ENCODE measurements at places on chromosomes 2 and 18.

DNA sequence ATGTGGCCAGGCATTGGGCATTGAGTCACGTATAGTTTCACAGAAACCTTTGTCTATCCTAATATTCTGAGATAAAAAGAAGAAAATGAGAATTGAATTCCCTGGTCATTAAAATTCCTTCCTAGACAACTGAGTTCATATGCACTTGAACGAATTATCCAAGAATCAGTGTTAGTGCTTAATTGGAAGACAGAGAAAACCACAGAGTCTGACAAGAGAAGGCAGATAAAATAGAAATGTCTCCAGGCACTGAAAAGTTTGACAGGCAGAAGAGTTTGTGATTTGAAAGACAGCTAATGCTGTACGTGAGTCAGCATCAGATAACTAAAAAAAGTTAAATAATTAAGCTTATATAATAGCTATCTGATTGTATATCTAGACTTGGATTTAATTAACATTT, 47.7 kb upstream of the TRIB2 start:
- DNase-seq, result no peak

DNA sequence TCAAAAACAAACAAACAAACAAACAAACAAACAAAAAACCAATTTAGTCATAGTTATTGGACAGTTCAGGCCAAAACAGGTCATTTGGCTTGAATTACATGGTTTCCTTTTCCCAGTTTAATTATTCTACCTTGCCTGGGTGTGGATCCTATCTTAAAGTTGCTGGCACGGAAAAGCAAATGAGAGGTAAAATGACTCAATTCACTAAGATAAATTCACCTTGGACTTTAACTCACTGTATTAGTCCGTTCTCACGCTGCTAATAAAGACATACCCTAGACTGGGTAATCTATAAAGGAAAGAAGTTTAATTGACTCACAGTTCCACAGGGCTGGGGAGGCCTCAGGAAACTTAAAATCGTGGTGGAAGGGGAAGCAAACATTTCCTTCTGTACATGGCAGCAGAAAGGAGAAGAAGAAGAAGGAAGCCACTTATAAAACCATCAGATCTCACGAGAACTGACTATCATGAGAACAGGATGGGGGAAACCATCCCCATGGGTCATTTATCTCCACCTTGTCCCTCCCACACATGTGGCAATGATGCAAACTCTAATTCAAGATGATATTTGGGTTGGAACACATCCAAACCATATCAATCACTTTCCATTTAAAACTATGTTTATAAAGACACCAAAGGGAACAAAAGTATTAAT, 22.5 kb upstream of the TRAPPC8 start:
- DNase-seq, result no peak

GRCh38 chr18:59270689-59271257, 2.5 kb downstream of the RAX start:
- DNase-seq, result no peak

DNA sequence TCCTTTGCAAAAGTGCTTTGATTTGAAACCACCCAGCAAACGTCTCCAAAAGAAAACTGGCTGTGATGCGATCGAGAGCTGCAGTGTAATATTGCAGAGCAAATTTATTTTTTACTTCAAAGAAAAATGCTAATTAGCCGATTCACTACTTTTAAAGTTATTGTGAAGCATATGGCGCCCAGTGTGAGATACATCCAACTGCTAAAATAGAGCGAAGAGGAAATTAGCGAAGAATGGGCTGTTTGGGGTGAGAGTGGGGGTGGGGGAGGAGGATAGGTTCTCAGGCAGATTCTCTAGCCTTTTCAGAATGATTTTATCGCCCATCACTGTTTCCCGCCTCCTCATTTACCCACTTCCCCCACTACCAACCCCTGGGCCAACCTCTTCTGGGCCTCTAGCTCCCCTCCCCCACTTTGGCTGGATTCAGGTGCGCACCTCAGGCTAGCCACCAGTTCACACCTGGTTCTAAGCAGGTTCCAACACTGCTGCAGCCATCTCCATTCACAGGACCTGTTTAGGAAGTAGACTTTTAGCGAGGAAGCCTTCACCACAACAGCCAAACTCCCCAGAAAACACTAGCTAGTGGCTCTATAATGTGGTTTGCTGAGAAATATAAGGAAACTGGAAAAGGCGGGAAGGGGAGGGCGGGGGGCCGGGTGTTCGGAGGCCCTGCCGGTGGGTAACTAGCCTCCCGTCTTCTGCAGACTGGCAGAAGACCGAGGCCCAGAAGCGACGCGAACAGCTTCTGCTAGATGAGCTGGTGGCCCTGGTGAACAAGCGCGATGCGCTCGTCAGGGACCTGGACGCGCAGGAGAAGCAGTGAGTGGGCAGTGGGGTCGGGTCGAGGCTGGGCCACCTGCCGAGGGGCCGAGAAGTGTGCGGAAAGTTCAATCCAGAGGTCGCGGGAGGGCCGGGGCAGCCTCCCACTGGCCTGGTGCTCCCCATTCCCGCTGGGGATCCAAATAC, 6.0 kb upstream of the OTX1 start:
- no peak for DNase-seq

DNA sequence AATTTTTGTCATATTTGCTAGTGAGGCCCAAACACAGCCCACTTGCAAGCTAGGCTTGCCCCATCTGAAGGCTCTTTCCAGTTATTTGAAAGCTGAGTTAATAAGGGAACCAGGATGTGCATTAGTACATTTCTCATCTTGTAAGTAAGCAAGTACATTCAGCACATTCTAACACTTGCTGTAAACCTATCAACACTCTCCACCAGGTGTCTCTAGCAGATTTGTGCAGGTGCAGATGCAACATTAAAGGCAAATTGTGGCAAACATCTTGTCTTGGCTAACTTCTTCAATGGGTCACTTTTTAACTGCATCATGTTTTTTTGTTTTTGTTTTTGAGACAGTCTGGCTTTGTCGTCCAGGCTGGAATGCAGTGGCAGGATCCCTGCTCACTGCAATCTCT, 25.3 kb upstream of the MFSD6 start:
- DNase-seq, result peak; percentile 33

GRCh38 chr18:70453058-70453775, 164.4 kb downstream of the SOCS6 start:
- DNase-seq, result no peak

DNA sequence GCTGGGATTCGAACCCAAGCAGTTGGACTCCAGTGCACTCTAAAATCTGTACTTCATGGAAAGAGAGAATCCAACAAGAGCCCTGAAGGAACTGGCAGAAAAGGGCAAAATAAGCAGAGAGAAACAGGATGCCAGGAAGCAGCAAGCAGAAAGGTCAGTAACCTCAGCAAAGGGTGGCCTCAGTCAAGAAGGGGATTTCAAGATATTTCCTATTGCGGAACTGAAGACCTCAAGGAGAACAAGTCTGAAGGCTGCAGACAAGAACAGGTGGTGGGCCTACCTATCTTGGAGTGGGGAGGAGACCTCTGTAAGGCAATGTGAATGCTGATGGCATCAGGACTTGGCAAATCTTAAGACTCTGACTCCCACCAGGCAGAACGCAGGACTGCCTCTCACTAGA, 20.1 kb upstream of the MREG start:
- DNase-seq, result no peak

GRCh38 chr2:32758232-32758631, 130.4 kb downstream of the TTC27 start:
- DNase-seq, result no peak

- DNase-seq, result peak; percentile 63
Measured at GRCh38 chr2:183224948-183225347, 100.7 kb downstream of the NUP35 start.

- DNase-seq, result no peak
Measured at GRCh38 chr2:141133883-141134282, 996.9 kb downstream of the LRP1B start.

DNA sequence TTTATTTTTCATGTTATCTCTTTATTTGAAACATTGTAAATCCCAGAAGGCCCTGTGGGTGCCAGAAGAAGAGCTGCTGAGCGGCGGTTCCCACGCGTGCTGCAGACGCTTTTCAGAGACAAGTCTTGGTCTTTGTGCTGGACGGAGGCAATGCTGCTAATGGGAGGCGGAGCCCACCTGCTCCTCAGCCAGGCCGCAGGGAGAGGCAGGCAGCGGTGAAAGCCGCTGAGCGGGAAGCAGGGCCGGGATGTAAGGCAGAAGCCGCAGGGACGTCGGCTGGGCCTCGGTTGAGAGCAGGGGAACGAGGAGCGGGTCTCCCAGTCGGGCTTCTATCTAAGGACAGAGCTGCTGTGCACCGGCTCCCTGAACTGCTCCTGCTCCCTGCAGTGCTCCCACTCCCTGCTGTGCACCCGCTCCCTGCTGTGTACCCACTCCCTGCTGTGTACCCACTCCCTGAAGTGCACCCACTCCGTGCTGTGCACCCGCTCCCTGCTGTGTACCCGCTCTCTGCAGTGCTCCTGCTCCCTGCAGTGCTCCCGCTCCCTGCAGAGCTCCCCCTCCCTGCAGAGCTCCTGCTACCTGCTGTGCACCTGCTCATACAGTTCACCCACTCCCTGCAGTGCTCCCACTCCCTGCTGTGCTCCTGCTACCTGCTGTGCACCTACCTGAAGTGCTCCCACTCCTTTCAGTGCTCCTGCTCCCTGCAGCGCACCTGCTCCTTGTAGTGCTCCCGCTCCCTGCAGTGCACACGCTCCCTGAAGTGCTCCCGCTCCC, 16.4 kb downstream of the TMEM18 start:
- DNase-seq, result no peak

DNA sequence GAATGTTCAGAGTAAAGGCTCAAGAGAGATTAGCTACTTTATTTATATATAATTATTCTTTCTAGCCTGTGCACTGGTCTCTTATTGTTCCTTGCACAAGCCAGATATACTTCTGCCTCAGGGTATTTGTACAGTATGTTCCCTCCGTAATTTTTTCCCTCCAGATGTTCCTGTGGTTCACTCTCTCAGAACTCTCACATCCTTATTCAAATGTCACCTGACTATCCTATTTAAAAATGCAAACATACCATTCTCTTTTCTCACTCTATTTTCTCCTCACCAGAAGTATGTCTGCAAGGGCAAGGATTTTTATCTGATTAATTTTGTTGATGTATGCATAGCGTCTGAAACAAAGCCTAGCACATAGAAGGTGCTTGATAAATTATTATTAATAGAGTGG, 64.0 kb upstream of the CERS6 start:
- peak; percentile 44 for DNase-seq

DNA sequence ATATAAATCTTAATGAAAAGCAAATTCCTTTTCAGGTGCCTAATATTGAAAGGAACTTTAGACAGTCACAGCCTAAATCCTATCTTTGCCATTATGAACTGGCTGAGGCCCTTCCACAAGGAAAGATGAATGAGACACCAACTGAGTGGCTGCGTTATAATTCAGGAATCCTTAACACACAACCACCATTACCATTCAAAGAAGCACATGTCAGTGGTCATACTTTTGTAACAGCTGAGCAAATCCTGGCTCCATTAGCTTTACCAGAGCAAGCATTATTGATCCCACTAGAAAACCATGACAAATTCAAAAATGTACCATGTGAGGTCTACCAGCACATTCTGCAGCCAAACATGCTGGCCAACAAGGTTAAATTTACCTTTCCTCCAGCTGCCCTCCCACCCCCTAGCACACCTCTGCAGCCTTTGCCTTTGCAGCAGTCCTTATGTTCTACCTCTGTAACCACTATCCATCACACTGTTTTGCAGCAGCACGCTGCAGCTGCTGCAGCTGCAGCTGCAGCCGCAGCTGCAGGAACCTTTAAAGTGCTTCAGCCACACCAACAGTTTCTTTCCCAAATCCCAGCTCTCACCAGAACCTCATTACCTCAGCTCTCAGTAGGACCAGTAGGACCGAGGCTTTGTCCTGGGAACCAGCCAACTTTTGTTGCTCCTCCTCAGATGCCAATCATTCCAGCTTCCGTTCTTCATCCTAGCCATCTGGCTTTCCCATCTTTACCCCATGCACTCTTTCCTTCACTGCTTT, 340.1 kb downstream of the ZNF804A start:
- DNase-seq, result no peak

- DNase-seq, result no peak
Measured at GRCh38 chr2:148557844-148558436, 86.6 kb upstream of the EPC2 start.

DNA sequence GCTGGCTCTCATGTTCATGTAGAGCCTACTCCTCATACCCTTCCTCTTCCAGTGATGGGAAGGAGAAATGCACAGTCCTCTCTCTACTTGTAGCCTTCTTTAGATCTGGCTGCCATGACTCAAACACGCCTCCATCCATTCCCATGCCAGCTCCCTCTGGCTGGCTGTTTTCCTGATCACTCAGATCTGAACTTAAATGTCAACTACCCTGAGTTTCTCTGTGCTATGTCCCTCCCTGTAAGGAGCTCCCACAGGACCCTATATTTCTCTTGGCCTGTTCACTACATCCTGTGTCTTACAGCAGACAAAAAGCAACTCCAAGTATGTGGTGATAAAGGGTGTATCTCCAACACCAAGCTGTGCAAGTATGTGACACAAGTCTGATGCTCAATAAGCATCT, 152.4 kb downstream of the TCF4 start:
- no peak for DNase-seq

DNA sequence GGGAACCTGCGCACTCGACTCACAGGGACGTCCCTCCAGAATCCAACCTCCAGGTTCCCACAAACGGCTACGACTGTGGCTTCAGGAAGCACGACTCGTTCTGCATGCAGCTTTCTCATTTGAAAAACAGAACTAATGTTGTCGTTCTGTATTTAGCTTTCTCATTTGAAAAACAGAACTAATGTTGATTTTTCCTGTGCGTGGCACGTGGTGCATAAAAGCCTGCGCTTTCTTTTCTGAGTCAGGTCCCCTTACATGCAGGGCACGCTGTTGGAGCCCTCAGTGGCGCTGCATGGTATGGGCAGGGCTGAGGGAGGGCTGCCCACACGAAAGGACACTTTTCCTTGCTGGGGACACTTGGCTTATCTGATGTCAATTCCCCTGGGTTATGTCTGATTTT, 124.3 kb downstream of the TMEM18 start:
- no peak for DNase-seq

GRCh38 chr2:25363733-25364132, 22.0 kb upstream of the DNMT3A start:
- DNase-seq, result no peak

GRCh38 chr2:124886216-124886615, 861.1 kb downstream of the CNTNAP5 start:
- no peak for DNase-seq

- no peak for DNase-seq
Measured at GRCh38 chr2:98498703-98499440, 54.2 kb downstream of the INPP4A start.

- DNase-seq, result no peak
Measured at GRCh38 chr2:105828558-105828957, 83.8 kb downstream of the NCK2 start.

GRCh38 chr2:15159751-15160177, 401.4 kb downstream of the NBAS start:
- peak; percentile 51 for DNase-seq

All from fibroblast of gingiva (primary cell).